GF-D8 (cell line): ENCODE measurements at places on chromosomes 1 and 21.

DNA sequence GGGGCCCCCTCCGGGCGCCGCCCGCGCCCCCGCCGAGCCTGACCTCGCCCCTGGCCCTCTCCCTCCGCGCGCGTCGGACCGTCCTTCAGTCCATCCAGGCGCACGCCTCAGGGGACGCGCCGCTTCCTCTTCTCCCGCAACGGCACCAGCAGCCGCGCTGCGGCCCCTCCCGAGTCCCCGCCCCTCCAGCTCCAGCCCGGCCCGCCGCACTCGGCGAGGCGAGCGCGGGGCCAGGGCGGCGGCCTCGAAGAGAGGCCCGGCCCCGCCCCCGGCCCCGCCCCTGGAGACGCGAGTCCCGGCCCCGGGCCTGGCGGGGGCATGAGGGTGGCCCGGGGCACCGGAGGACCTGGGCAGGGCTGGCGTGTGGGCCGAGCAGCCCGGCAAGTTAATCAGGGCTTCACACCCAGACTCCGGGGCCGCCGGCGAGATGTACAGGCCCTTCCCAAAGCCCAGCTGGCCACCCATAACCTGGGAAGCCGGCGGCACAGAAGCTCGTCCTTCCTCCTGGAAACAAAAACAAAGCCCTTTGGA, at the start of gene IGSF3:
Gene IGSF3 (minus strand): TSS at position 159 of the 531 bp plus-strand sequence. CDS start 1,407 bp downstream, outside the sequence.
- no peak for DNase-seq

- DNase-seq = no peak
Observed at GRCh38 chr1:150429805-150430204, 57.4 kb upstream of the TARS2 start.

- DNase-seq = no peak
Observed at GRCh38 chr1:42195841-42196240, 31.3 kb upstream of the GUCA2A start.

DNA sequence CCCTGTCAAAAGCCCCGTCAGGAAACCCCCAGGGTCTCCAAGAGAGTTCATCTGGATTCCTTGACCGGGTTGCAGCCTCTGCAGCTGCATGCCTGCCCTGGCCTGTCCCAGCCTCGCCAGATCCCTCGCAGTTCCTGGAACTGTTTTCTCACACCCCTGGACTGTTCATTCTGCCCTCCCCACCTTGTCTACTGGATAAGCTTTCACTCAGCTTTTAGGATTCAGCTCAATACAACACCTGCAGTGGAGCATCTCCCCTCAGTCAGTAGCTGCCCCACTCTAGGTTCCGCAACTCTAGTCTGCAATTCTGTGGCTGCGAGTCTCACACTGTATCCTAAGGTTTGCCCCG, 67.2 kb downstream of the FAM163A start:
- no peak for DNase-seq

- DNase-seq = no peak
Observed at GRCh38 chr1:201321826-201322390, 38.6 kb downstream of the PKP1 start.

- no peak for DNase-seq
Observed at GRCh38 chr1:107175102-107175909, 34.5 kb downstream of the NTNG1 start.

DNA sequence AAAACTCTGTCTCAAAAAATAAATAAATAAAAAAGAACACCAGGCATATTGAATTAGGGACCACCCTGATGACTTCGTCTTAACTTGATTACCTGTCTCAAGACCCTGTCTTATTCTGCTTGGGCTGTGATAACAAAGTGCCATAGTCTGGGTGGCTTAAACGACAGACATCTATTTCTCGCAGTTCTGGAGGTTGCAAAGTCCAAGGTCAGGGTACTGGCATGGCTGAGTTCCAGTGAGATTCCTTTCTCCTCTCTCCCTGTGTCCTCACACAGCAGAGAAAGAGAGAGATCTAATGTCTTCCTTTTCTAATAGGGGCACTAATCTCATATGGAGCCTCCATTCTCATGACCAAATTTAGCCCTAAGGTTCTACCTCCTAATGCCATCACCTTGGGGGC, 145.6 kb downstream of the HUNK start:
- DNase-seq = no peak

DNA sequence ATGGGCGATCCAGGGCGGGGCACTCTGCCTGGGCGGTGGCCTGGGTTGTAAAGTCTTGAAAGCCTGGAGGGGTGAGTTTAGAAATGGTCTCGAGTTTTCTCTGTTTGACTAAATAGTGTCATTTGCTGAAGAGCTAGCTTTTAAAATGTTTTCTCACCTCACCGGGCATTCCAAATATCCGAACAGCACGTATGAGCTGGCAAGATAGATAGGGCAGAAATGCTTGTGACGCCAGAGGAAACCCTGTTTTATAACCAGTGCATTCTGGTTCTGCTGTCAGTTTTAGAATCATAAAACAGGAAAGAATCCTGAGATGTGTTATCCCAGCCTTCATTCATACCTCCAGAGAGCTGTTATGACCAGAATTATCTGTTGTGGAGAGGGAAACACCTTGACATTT, 725 bp downstream of the RTCA start:
- no peak for DNase-seq

- no peak for DNase-seq
Observed at GRCh38 chr1:18511874-18512150, 31.1 kb downstream of the KLHDC7A start.

GRCh38 chr1:248862998-248863881, 4.4 kb upstream of the ZNF692 start:
- DNase-seq = no peak

GRCh38 chr1:66503841-66504470, 30.0 kb upstream of the SGIP1 start:
- no peak for DNase-seq

GRCh38 chr1:213683529-213683928, 304.2 kb upstream of the PROX1 start:
- DNase-seq = no peak

DNA sequence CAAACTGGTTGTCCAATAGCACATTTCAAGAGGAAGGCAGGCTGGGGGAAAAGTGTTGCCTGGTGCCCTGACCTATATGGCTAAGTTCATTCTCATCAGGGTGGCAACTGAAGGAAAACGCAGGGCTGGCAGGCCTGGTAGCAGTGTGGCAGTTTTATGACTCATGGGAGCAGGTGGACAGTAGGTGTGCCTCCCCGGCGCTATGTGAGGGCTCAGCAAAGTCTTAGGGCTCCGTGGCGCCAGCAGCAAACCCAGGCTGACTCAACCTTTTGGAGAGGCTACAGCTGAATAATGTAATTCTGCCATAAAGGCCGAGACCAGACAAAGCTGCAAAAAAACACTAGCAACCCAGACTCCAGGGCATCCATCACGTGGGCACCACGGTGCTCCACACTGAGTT, 23.6 kb downstream of the GADD45A start:
- DNase-seq = no peak

DNA sequence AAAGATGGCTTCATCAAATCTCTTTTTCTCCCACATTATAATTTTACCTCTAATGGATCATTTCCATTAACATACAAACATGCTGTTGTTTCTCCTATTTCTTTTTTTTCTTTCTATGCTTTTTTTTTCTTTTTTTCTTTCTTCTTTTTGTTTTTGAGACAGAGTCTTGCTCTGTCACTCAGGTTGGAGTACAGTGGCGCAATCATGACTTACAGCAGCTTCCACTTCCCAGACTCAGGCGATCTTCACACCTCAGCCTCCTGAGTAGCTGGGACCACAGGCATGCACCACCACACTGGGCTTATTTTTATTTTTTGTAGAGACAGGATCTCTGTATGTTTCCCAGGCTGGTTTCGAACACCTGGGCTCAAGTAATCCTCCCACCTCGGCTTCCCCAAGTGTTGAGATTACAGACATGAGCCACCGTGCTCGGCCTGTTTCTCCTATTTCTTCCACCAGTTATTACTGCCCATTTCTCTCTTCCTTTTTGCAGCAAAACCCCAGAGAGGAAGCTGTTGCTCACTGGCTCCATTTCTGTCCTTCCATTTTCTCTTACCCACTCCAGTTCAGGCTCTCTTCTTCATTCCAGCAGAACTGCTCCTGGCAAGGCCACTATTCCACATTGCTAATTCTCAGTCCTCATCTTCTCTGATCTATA, 32.1 kb upstream of the OPRD1 start:
- DNase-seq = no peak

- no peak for DNase-seq
Observed at GRCh38 chr1:13699936-13700520, at the start of gene PRDM2. Gene PRDM2, plus strand, starts transcription at chr1:13700188. Its CDS starts 15,418 bp downstream, at chr1:13715606.

DNA sequence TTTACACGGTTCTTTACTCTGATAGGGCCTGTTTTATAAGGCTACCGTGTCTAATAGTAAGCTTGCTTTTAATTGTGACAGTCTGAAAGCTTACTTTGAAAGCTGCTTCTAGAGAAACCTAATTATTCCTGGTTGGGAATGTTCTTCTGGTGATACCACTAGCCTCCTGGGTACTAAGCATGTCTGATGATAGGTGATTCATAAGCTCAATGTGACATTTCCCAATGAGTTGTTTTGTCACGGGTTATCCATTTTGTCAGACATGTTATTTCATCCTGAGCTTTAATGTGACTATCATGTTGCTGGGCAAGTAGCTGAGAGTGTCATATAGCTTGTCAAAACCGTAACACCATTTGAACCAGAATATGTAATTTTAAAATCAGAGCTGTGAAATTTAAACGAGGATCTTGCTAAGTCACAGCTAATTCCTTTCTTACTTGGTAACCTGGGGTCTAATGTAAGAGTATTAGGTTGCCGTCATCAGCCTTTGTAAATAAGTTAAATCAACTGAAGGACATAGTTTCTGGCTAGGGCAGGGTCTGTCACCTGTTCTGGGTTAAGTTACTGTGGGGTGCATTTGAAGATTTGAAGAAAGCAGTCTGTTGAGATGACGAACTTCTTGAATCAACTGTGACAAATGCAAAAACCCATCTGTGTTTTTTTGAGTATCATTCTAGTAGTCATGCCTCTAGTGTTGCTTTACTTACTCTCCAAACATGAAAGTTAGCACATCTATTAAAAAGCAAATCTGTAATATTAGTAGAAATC, 529.2 kb downstream of the USP25 start:
- no peak for DNase-seq
